Myocyte (in vitro differentiated cells): ENCODE measurements at places on chromosomes 7 and 10. TPM values are rescaled to one million over a fixed set of nuclear protein-coding genes. Genes with fewer than 3 reads are reported as not detected.
A peak's percentile ranks its signal among the peaks of the same experiment; 100 is the strongest.

GRCh38 chr10:100693821-100694220 is 51.6 kb upstream of the PAX2 start:
- no peak for DNase-seq

DNA sequence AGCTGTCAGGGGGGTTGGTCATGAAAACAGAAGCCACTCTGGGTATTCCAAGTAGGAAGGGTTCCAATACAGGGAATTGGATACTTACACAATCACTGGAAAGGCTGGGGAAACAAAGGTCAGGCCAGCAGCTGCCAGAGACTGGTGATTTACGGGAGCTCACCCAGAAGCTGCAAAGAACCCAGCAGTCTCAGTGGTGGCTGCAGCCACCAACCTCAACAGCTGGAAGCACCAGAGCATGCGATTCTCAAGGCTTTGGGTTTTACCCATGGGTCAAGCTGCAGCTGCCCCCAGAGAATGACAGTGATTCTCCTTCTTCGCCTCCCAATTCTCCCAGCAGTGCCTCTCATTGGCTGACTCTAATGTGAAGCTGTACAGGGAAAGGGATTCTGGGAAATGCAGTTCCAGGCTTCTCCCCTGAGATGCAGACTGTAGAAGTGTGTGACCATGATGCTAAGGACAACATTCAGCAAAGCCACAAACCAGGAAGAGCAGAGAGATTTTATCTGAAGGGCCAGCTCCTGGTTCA is 107.2 kb upstream of the TCF7L2 start:
- DNase-seq = peak; percentile 92

Gene MOGAT3
- total RNA-seq = not detected in 2 replicates

GRCh38 chr7:3517344-3517743 is 216.3 kb downstream of the SDK1 start:
- DNase-seq = no peak

GRCh38 chr7:107815254-107815882 is 12.3 kb upstream of the SLC26A3 start:
- no peak for DNase-seq

GRCh38 chr10:37495415-37495814 is 362.0 kb downstream of the ZNF248 start:
- peak; percentile 22 for DNase-seq

Gene HNRNPF
- total RNA-seq = 143 and 200 TPM in 2 replicates

DNA sequence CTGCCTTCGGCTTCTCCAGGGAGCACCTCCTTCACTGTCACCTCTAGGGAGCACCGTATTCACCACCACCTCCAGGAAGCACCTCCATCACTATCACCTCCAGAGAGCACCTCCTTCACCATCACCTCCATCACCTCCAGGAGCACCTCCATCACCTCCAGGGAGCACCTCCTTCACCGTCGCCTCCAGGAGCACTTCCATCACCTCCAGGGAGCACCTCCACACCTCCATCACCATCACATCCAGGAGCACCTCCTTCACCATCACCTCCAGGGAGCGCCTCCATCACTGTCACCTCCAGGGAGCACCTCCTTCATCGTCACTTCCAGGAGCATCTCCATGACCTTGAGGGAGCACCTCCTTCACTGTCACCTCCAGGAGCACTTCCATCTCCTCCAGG is 102.3 kb downstream of the DNAJB6 start:
- DNase-seq = no peak

Gene PPP1R17
- total RNA-seq = not detected in 2 replicates

DNA sequence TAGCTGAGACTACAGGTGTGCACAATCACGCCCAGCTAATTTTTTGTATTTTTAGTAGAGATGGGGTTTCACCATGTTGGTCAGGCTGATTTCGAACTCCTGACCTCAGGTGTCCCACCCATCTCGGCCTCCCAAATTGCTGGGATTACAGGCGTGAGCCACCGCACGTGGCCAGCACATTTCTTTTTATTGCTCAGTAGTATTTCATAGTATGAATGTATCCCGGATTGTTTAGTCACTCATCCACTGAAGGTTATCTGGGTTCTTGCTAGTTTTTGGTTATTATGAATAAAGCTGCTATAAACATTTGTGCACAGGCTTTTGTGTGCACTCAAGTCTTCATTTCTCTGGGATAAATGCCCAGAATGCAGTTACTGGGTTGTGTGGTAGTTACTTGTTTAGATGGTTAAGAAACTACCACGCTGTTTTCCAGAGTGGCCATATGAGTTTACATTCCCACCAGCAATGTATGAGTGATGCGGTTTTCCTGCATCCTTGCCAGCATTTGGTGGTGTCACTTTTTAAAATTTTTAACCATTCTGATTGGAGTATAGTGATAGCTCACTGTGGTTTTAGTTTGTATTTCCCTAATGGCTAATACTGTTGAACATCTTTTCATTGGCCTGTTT is 275.8 kb upstream of the LYZL1 start:
- no peak for DNase-seq

Gene CALHM3
- total RNA-seq = not detected in 2 replicates
